Activated naive CD4-positive, alpha-beta T cell (primary cell): ENCODE measurements at places on chromosomes 11 and 22.

DNA sequence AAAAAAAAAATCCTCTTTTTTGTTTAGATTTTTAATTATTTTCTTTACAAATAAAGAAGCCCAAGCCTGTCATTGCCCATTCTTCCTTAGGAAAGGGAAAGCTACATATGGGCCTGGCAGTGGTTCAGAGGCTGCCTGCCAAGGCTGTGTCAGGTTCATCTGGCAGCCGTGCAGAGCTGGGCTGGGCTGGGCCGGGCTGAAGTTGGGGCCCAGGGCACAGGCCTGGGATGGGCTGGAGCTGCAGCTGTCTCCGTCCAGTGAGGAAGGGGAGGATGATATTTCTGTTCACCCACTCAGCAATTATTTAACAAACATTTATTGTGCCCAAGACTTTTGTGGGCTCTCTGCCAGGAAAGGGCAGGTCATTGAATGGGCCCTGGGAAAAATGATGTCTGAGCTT lies 4.6 kb downstream of the PRR5L start:
- DNase-seq = no peak

GRCh38 chr11:64916775-64917662 lies at the start of gene ATG2A:
Gene ATG2A (minus strand): TSS chr11:64917209. CDS start chr11:64917135, 74 bp downstream.
- DNase-seq = peak; percentile 93

GRCh38 chr11:10699072-10699471 lies 5.5 kb upstream of the IRAG1 start:
- DNase-seq = no peak

- no peak for DNase-seq
Measured at GRCh38 chr22:35312198-35313059, 12.7 kb downstream of the TOM1 start.

GRCh38 chr11:100918551-100919500 lies 210.8 kb downstream of the PGR start:
- no peak for DNase-seq

- DNase-seq = peak; percentile 47
Measured at GRCh38 chr11:134224710-134225664, 516 bp downstream of the VPS26B start.

DNA sequence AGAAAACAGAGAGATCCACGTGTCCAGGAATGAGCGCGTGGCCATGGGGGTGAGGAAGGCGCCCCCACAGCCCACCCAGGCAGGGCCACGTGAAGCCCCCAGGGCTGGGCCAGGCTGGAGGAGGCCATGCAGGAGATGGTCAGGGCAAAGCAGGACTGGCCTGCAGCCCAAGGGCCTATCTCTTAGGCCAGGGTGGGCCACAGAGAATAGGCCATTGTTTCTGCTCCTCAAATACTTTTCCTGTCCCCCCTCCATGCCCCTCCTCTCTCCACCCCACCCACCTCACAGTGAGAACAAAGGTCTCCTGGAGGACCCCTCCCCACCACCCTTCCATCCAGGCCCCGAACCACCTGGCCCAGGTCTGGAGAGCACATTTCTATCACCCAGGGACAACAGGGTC lies 8.3 kb upstream of the CDC42EP1 start:
- DNase-seq = no peak

DNA sequence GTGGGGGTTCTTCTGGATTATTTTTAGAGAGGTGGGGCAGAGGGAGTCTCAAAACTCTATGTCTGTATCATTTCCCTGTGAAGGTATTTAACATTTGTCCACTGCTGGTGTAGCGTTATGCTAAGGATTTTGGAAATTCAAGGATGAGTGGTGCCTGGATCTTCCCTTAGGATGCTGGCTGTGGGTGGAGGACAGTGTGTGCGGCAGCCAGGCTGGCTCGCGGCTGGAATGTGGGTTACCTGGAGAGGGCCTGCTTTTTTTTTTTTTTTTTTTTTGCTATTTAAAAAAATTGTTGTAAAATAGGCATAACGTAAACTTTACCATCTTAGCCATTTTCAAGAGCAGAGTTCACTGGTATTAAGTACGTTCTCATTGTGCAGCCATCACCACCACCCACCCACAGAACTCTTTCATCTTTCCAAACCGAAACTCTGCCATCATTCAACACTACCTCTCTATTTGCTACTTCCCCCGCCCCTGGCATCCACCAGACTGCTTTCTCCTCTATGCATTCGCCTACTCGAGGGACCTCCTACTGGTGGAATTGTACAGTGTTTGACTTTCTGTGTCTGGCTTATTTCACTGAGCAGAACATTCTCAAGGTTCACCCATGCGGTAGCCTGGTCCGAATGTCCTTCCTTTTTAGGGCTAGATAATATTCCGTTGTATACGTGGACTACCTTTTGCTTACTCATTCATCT lies 67.1 kb downstream of the PARVB start:
- DNase-seq = no peak

DNA sequence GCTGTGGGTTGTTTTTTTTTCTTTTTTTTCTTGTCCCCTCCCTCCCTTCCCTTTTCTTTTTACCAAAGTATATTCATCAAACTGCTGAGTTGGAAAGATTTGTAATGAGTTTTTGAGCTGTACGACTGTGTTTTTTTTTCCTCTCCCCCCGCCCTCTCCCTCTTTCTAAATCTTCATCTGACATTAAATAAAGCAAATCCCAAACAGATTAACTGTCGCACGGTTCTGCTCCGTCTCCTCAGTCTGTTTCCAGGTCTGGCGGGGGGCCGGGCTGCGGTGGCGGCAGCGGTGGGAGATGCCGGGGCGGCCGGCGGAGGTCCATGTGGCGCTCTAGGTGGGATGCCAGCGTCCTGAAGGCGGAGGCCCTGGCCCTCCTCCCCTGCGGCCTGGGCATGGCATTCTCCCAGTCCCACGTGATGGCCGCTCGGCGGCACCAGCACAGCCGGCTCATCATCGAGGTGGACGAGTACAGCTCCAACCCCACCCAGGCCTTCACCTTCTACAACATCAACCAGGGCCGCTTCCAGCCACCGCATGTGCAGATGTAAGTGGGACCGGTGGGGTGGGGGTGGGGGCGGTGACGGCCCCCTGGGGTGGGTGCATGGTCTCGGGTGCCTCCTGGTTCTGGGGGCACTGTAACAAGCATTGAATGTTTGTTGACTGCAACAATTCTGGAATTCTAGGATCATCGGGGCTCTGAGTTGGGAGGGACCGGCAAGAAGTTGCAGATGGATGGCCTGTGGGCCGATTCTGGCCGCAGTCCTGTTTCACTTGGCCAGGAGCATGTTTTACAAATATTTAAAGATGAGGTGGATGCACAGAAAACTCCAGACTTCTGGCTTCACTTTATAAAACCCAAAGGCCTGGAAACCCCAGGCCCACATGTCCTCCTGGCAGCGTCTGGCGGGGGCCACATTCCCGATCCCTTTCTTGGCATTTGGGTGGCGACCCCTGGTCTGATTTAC lies 13.1 kb downstream of the MPPED1 start:
- DNase-seq = no peak

- DNase-seq = no peak
Measured at GRCh38 chr11:32018672-32019071, 72.2 kb upstream of the RCN1 start.

- DNase-seq = no peak
Measured at GRCh38 chr22:44139773-44140172, 41.0 kb upstream of the PARVG start.

- no peak for DNase-seq
Measured at GRCh38 chr11:118911880-118912741, 13.6 kb downstream of the BCL9L start.

- no peak for DNase-seq
Measured at GRCh38 chr22:39482768-39483167, 19.3 kb upstream of the MIEF1 start.

- DNase-seq = no peak
Measured at GRCh38 chr11:70068345-70068744, 9.8 kb upstream of the ANO1 start.

- no peak for DNase-seq
Measured at GRCh38 chr11:121571506-121571905, 118.7 kb upstream of the SORL1-AS1 start.

GRCh38 chr22:35231585-35232084 lies 25.7 kb upstream of the HMGXB4 start:
- DNase-seq = peak; percentile 44

- DNase-seq = no peak
Measured at GRCh38 chr11:44466531-44467205, 98.8 kb upstream of the CD82 start.

GRCh38 chr11:112460141-112460540 lies 199.5 kb upstream of the PLET1 start:
- no peak for DNase-seq

DNA sequence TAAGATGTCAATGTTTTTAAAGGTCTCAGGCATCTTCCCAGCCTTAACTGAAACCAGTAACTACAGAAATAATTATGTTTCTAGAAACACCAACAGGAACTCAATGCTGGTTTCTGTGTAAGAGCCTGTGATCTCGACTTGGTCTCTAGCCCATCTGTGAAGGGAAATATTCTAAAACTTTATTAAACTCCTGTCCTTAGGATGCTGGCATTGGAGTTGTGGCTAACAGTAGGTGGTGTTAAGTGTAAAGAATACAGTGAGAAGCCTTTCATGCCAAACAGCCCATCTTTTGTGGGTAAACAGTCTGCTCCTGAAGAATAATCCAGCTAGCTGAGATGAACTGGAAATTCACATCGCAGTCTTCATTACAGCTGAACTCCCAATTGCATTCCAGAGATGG lies 133.2 kb downstream of the ADAMTS15 start:
- no peak for DNase-seq

- DNase-seq = no peak
Measured at GRCh38 chr11:71929491-71929890, 645 bp downstream of the RNF121 start.

DNA sequence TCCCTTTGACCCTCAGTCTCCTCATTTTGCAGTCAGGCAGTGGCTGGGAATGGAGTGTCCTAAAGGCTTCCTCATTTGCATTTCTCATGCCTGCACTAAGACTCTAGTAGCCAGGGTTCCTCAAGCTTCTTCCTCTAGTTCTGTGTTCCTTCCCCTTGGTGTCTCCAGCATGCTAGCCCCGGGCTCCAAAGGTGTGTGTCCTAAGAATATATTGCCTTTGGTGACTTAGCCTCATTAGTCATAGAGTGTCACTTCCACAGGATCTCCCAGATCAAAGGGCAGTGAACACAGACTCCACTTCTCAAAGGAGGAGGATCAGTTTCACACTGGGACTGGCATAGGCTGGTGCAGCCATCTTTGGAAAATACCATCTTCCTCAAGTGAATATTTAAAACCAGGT lies 21.4 kb upstream of the ACER3 start:
- DNase-seq = no peak

DNA sequence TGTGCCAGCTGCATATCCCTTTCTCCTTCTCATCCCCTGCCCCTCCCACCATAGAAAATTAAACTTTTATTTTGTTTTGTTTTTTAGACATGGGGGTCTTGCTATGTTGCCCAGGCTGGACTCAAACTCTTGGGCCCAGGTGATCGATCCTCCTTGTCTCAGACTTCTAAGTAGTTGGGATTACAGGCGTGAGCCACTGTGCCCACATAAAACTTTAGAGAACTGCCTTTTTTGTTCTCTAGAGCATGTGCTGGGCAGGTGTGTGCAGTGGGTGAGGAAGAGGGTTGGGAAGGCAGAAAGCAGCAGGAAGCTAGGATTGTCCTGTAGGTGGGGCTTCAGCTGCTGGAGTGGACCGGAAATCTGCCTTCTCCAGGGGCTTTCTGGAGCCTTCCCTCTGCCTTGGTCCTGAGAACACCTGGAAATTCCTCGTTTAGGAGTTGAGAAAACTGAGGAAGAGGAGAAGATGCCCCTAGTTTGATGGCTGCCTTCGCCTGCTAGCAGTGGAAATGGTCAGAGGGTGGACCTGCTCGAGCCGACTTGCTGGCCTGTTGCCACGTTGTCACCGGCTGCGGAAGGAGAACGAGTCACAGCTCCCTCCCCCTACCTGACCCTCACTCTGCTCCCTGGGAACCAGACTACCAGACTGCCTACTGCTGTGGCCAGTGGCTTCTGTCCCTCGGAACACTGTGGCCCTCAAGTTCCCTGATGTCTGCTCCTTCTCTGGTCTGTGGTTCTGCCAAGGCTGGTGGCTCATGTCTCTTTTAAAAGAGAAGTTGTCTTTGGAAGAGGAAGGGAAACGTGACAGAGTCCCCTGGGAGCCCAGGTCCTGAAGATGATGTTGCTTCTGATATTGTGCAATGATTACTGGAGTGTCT lies 4.0 kb downstream of the ST14 start:
- no peak for DNase-seq

- DNase-seq = no peak
Measured at GRCh38 chr11:104956528-104956927, 11.8 kb downstream of the CASP4 start.

- no peak for DNase-seq
Measured at GRCh38 chr11:71991494-71991893, 7.2 kb upstream of the IL18BP start.

GRCh38 chr11:27089746-27090145 lies 49.1 kb downstream of the BBOX1 start:
- no peak for DNase-seq
